ENCODE measurements at places on chromosomes 1 and 21.

DNA sequence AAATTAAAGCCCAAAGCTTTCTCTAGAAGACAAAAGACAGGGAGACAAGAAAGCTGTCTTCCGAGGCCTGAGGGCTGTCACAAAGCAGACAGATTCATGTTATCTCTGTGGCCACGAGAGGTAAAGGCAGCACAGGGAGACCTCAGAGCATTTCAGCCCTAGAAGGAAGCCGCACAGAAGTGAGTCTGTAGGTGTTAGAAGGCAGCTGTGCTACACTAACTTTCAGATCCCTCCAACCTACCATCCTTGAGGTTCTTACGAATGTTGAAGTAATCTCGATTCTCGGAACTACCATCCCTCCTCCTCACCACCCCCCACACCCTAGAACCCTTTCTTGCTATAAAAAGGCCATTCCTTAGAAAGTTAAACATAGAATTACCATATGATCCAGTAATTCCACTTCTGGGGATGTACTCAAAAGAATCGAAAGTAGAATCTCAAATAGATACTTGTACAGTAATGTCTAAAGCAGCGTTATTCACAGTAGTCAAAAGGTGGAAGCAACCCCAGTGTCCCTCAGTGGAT, 21.5 kb upstream of the LYST start:
- DNase-seq = peak; percentile 71

DNA sequence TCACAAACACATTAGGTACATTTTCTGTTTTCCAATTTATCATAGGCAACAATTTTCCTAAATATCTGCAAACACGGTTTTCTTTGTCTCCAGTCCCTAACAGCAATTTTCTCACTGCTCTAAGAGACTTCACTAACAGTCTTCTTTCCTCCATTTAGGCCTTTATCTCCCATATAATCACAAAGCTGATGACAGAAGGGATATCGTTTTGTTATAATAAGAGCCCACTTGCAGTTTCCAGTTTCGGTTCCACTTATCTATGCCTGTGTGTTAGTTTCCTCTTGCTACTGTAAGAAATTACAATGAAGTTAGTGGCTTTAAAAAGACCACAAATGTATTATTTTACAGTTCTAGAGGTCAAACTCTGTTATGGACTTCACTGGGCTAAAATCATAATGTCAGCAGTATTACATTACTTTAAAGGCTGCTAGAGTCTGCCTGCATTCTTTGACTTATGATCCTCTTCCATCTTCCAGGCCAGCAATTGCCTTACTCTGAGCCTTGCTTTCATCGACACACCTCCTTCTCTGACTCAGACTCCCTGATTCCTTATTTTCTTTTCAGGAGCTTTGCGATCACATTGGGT, 549.3 kb downstream of the NCAM2 start:
- no peak for DNase-seq

DNA sequence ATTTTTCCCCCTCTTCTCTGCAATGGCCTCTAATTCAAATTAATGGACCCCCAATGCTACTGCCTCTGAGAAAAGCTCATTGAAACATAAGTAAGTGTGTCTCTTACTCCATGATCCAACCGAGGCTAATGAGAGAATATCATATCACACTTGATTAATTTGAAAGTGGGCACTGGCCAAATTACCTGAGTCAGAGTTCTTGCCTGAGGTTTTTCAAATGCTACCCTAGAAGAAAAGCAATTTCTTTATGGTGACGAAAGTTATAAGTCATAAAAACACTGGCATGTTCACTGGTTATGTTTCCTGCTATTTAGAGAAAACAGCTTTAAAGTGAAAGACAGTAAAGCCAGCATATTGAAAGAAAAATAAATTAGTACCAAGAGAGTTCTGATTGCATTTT, 368.8 kb upstream of the TMPRSS15 start:
- no peak for DNase-seq

DNA sequence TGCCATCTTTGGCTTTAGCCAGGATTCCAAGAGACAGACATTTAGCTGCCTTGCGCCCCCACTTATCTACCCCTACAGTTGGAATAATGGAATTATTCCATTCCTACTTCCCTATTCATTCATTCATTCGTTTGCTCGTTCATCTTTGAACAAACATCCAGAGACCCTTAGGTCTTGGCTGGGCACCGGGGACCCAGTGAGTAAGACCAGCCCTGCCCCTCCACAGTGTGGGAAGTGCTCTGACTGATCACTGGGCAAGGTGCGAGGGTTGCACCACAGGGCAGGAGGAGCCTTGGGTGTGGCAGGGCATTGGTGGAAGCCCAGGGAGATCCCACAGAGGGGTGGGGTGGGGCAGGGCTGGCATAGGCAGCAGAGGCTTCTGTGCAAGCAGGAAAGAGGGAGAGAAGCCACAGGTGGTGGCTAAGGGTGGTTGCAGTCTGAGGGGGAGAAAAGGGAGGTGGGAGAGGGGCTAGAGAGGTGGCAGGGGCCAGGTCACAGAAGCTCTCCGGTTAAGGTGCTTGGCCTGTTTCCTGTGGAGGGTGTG, 35.0 kb upstream of the TMEM61 start:
- no peak for DNase-seq
